ENCODE measurements at places on chromosomes 12 and 14.
A peak's percentile ranks its signal among the peaks of the same experiment; 100 is the strongest.

DNA sequence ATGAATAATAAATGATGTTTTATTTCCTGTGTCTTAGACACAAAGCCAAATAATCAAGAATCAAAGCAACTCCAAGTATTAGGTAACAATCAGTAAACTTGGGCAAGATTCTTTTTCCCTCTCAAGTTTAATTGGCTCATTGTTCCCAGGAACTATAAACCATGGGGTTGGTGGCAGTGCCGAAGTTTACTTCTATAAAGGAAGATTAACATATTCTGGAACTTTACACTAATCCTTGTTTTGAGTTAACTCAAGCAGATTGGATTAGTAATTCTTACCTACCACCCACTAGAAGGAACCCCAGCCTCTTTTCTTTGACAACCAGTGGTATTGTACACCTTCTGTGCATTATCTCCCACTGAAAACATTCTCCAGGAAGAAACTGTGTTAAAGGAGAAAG lies 197.1 kb downstream of the EXOC5 start:
- no peak for DNase-seq

DNA sequence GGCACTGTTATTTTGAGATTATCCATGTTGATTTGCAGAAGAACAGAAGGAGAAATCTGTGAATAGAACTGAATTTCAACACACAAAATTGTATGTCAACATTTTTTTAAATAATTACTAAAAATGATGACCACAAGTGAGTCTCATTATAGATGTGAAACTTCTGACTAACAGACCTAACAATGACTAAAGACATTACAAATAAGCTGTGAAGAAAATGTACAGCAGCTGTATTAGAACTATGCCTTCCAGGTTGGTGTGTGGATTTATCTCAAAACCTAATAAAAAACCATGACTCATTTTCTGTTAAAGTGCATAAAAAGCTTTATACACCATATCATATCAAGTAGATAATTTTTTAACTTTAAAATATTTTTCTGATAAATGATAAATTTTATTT lies 22.5 kb upstream of the FOXG1 start:
- no peak for DNase-seq

- DNase-seq: peak; percentile 51
These were observed 361.1 kb upstream of the CLEC14A start for GRCh38 chr14:38616959-38617358.

DNA sequence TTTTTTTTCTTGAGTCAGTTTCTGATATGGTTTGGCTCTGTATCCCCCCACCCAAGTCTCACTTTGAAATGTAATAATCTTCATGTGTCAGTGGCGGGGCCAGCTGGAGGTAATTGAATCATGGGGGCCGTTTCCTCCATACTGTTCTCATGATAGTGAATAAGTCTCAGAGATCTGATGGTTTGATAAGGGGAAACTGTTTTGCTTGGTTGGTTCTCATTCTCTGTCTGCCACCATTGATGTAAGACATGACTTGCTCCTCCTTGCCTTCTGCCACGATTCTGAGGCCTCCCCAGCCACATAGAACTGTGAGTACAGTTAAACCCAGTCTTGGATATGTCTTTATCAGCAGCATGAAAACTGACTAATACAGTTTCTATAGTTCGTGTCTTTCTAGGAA lies 42.9 kb downstream of the WNK1 start:
- DNase-seq: no peak

DNA sequence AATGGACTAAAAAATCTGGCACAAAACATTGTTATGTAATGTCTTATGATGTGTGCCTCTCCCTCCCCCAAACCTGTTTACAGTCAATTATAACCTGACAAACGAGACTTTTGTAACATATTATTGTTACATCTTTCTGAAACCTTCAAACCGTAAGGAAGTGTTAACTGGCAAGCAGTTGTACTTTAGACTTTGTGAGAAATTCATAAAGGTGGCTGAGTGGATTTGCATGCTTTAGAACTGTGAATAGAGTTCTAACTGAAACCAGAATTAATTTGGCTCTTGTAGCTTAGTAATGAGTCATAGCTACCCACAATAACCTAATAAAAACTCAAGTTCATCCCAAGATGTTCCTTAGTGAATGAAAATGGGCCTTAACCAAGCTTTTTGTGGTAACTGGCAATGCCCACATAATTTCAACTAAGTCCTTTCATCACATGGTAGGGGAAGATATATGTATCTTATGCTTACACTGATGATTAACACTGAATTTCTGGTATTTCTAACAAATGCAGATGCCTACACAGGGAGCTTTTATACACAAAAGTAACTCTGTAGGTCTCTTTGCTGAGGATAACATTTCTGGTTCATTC lies 29.7 kb downstream of the RAD9B start:
- no peak for DNase-seq

DNA sequence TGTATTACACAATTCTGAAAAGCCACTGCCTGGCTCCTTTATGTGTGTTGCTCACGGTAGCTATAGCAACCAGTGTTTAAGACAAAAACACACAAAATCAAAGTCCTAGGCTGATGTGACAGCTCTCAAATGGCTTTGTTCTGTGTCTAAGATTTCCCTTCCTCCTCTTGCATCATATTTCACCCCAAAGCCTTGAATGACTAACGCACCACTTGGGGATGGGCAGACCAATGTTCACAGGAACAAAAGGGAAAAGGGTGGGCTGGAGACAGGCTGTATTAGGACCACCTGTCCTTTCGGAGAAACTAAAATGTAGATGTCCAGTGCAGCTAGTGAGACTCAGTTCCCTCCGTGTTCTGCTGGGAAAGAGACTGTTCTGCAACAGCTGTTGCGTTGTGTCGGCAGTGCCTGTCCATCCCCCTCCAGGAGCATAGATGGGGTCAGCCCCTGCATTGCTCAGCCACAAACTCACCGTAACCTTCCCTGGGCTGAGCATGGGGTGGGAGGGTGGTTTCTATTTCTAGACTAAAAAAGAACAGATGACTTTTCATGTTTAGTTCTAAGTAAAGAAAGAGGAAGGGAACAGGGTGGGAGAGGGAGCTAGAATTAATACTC lies 26.8 kb upstream of the DAAM1 start:
- DNase-seq: peak; percentile 48

DNA sequence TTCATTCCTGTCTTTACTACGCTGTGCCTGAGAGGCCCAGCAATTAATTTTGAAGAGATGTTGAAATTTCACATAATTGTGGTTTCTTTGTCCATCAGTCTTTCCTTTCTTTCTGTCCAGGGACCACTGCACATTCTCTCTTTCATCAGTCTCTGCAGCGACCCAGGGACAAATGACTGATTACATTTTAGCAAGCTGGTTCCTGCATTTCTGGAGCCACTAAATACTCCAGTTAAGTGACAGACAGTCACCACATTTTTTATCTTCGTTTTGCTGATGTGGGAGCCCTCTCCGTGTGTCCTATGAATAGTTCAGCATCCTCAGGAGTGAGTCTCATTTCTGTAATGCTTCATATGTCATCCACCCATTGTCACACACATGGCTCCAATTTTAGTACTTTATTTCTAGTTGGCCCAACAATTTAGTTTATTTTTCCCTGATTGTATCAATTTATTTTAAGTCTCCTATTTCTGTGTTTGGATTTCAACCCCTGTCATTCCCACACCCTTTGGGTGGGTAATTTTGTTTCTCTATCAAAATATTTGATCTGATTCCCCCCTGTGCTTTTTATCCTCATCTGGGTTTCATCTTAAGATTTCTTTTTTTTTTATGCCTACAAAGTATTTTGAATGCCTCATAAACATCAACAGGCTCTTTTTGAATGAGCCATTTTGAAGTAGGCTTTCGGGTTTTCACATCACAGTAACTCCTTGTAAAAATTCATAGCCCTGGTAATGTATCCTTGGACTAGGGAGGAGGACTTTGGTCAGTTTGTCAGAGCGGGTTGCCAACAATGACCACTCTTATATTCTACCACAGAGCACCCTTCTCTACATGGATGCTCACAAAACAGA lies 1196.5 kb downstream of the GALC start:
- DNase-seq: no peak

GRCh38 chr14:71588576-71589215 lies 343.5 kb upstream of the RGS6 start:
- no peak for DNase-seq

DNA sequence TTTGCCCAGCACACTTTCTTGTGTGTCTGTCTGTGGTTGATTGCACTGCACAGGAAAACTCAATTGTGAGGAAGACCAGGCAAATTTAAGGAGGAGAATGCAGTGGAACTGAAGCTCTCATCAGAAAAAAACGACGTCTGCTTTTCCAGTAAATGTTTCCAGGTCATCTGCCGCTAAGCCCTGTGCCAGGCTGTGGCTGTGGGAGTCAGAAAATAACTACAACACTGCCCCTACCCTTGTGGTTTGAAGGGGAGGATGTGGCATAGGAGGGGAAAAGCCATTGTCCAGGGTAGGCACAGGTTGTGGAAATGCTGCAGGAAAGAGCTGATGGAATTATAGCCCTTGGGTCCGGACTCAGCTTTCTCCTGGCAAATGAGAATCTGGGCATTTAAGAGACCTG lies 259.7 kb upstream of the TMEM132C start:
- no peak for DNase-seq

DNA sequence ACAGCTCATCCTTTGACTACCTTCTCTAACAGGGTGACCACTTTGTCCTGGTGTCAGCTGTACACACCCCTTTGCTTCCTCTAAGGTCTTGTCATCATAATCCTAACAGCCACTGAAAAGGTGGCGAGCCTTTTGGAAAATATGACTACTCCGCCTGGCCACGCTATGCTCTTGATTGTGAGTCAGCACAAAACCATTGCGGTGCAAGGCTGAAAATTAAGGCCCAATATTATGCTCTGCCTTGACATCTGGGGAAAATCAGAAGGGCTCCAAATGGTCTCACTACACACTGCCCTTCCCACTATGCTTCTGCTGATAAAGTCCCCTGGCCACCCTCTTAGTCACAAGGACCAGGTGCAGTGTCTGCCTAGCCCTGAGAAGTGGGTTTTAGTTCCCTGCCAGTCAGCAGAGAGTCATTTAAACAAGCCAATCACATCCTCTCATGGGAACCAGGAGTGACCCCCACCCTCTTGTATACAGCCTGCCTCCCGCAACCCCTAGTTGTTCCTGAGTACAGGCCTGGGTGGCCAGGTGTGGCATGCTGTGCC lies 34.3 kb downstream of the FGD6 start:
- no peak for DNase-seq

DNA sequence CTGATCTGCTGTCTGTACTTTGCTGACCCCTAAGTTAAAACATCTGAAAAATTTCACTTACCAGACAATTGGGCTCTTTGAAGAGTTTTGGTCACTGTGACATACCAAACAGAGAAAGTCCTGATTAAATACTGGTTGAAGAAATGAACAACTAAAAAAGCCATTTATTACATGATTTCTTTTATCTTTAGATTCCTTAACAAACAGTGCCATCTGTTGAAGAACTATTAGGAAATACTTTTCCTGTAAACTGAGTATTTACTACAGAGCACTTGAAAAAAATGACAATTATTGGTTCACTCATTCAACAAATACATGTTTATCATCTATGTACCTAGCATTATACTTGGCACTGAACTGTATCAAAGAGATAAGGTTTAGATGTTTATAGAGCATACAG lies 6.5 kb upstream of the WASHC4 start:
- no peak for DNase-seq

DNA sequence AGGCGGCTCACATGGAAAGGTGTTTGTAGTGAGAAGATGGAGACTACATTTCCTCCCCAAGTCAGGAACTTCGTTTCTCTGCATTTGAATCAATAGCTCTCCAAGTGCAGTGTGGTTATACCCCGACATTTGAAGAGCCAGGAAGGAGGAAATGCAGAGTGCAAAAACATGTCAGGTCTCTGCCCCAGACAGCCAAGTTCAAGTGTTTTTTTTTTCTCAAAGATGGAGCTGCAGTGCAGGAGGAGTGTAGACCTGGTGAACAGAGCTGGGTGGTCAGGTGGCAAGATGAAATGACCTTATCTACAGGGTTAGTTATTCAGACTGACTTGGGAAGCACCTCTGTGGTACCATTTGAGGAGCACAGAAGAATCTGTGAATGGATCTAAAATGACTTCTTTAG lies 21.3 kb downstream of the MLXIP start:
- DNase-seq: no peak
